Stimulated activated CD8-positive, alpha-beta memory T cell treated with anti-CD3 and anti-CD28 coated beads, Interleukin-4, amount 100 ng/mL, for 1 hour (primary cell): ENCODE measurements at places on chromosomes 13 and 19.

GRCh38 chr13:101092985-101093384, 323.3 kb downstream of the NALCN start:
- no peak for DNase-seq

DNA sequence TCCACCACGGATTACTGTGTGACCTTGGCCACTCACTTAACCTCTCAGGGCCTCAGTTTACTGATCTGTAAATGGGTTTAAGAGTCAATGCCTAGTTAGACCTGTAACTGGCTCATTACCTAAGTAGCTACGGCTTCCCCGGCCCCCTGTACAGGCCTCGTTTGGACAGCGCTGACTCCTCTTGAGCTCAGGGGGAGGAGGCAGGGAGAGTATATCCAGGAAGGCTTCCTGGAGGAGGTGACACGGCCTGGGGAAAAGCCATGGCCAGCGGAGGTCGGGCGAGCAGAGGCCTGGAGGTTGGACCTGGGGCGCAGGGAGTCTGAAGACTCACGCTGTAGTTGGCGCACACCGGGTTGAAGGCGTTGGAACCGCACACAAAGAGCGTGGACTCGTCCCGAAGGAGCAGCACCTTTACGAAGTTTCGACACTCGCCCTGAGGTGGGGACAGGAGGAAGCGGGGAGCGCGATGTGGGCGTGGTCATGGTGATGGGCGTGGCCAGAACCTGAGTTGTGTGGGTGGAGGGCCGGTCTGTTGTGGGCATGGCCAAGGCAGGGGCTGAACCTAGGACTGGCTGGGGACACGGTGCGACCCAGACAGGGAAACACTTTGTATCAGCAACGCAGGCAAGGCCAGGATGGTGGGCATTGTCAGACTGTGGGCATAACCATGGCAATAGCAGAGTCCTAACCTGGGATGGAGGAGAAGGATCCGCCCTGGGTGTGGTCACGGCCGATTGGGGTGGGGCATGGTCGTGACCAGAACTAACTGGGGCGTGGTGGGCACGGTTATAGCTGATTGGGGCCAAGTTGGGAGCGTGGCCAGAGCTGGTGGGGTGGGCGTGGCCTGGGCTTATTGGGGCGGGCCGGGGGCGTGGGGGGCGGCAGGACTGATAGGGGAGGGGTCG, 3.6 kb downstream of the SEMA6B start:
- DNase-seq = no peak

GRCh38 chr13:73571376-73571775, 512.6 kb downstream of the KLF5 start:
- no peak for DNase-seq

- no peak for DNase-seq
These were observed 175.2 kb downstream of the ENOX1 start for GRCh38 chr13:43611281-43612273.

GRCh38 chr19:12778905-12779161, 3.5 kb upstream of the HOOK2 start:
- DNase-seq = no peak

- no peak for DNase-seq
These were observed 150.5 kb downstream of the UGGT2 start for GRCh38 chr13:95902741-95903140.

DNA sequence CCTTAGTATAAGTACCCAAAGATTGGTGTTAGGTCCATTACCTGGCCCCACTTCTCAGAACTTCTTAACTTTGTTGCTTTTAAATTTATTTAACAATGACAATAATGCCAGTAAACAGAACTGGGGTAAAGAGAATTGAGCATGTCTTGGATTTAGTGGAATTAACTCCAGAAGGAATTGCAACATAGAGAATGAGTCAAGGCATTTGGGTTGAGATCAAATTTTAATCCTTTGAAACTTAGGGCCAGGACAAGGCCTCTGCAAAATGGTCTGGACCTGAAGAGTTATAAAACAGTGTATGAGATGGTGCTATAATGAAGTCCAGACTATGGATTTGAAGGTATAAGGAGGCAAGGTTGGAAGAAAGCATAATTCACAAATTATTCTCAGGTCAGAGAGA, 1030.4 kb downstream of the SLITRK5 start:
- no peak for DNase-seq

DNA sequence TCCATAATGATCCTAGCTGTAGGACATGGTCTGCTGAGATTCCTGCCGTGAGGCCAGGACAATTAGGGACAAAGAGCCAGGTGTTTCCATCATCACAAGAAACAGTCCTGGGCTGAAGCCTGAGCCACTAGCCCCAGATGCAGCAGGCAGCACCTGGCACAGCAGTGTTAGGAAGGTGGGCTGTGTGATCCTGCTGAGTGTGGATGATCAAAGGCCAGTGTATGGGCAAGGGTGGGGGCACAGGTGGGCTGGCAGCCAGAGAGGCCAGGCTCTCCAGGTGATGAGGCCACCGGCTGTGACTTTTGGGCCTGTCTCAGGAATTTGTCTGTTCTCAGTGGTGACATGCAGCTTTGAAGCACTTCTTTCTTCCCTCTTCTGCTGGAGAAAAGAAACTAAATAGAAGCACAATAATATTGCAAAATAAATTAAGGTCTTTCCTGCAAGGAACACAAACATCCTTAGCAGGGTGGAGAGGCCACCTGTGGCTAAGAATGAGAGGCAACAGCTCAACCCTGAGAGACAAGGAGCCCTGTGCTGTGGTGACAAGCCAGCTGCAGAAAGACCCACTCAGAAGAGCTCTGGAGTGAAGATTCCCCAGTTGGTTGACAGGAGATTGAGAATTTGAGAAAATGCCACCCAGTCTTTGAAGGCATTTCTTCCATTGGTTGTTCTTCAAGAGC, 127.6 kb downstream of the KATNAL1 start:
- DNase-seq = no peak

GRCh38 chr13:32124743-32125142, 93.2 kb downstream of the FRY start:
- DNase-seq = no peak
